NCI-H1436 (cell line): ENCODE measurements at places on chromosomes 16 and 17.

DNA sequence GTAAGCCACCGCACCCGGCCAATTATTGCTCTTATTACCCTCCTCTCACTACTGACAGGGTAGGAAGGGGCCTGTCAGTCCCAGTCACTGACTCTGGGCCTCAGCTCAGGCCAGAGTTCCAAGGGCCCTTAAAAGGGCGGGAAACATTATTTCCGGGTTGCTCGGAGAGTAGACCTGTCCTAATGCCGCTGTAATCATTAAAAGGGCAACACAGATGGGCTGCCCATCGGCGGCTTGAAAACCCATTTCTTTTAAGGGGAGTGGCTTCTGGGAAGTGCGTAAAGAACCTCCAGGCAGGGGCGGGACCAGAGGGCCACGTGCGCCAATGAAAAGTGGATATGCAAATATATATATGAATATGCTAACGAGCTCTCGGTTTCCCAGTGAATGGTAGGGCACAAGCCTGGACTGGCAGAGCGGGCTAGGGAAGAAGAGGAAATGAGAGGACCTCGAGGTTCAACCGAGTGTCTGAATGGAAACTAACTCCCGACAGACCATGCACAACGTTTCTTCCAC is 26.6 kb downstream of the PIPOX start:
- DNase-seq, result no peak

- DNase-seq, result no peak
Observed at GRCh38 chr16:17360693-17361122, 110.1 kb downstream of the XYLT1 start.

GRCh38 chr17:35701491-35701890 is 29.9 kb upstream of the RASL10B start:
- DNase-seq, result no peak

DNA sequence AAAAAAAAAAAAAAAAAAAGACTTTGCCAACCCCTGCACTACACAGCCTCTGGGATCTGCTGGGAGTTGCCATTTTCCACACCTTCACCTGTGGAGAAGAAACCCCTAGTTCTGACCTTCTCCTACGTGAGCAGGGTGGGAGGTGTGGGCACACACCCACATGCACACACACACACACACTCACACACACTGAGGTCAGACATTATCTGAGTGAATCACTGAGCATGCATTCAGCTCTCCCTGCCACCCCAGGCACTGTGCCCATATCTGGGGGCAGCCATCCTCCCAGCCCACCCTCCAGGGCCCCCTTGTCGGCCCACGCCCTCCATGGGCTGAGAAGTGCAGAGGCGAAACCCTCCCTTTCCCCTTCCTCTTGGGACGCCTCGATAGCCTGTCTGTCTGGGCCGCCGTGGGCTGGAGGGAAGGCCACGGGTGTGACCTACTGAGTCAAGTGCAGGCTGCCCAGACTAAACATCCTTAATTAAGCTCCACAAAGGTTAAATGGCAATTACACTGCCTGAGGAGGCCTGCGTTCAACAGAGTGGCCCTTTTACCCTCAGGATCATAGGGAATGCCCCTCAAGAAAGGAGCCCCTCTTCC is 143.8 kb downstream of the C16orf95 start:
- DNase-seq, result no peak

DNA sequence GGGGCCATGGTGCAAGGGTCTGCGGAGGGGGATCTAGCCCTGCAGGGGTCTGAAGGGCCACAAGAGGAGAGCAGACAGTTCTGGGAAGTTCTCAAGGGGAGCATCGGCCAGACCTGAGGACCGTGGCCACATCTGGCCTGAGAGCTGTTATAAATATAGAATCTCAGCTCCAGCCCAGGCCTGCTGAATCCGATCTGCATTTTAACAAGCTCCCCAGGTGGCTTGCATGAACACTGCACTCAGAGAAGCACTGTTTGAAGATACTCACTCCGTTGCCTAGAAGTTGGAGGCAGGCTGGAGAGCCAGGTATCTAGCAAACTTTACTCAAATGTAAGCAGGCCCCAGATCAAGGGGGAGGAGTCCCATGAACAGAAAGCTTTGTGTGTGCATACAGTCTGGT is 61.3 kb downstream of the NKD1 start:
- DNase-seq, result no peak

GRCh38 chr17:20008242-20009051 is 712 bp upstream of the SPECC1 start:
- peak; percentile 24 for DNase-seq

DNA sequence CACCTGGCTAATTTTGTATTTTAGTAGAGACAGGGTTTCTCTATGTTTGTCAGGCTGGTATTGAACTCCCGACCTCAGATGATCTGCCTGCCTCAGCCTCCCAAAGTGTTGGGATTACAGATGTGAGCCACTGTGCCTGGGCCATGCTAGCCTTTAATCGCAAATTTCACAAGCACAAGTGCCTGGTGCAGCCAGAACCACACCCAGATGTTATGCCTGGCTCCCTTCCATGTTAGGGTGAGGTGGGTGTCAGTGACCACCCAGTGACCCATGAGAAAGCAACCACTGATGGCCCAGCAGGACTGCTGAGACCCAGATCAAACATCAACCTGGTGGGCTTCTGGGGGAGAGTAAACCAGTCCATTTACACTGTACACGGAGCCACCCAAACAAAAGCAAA is 241.9 kb downstream of the CDH11 start:
- DNase-seq, result no peak

DNA sequence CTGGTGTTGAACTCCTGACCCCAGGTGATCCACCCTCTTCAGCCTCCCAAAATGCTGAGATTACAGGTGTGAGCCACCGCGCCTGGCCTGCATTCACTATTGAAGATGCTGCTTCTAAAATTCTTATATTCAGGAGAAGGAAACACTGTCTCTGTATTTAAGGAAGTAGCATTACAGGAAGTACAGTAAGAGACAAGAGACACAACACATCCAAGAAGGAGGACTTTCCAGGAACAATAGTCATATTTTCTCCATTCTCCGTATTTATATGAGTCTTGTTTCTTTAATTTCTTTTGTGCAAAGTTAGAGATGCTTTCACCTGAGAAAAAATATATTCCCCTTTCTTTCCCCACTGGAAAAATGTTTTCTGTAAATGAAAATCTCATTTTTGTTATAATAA is 18.3 kb upstream of the ABCA3 start:
- no peak for DNase-seq

- DNase-seq, result no peak
Observed at GRCh38 chr16:83215406-83216001, 588.7 kb downstream of the CDH13 start.

DNA sequence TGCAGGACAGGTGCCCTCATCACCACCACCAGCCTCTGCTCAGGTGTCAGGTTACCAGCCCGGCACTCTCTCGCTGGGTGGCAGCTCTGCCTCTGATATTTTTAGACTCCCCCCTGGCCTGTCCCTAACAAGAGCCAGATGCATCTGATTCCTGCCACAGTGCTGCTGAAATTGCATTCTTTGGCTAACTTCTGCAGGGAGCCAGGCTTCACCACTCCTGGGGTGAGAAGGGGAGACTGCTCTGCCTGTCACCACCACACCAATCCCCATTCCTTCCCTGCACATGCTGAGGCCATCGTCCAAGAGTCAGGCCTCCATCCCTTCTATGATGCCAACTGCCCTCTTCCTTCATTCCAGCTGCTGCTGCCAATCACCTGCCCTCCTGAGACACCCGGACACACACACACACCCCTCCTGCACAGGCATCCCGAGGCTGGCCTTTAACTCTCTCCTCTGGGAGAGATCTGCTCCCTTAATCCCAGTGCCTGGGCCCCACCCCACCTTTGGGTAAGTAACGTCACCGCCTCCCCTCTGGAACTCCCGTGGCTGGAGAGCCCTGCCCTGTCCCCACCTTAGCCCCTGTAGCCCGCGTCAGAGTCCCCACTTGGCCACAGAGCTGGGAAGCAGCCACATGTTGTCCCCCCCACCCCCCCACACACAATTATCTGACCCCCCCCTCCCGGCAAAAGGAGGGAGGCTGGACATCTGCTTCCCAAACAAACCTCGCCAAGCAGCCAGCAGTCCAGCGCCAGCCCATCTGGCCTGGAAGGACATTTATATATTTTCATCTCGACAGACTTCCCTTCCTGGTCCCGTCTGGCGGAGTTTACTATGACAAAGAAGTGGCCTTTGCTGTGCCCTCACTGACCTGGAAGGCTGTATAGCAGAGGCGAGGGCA is 2.8 kb downstream of the EMP2 start:
- no peak for DNase-seq

- no peak for DNase-seq
Observed at GRCh38 chr16:24191876-24192402, 64.2 kb upstream of the CACNG3 start.

DNA sequence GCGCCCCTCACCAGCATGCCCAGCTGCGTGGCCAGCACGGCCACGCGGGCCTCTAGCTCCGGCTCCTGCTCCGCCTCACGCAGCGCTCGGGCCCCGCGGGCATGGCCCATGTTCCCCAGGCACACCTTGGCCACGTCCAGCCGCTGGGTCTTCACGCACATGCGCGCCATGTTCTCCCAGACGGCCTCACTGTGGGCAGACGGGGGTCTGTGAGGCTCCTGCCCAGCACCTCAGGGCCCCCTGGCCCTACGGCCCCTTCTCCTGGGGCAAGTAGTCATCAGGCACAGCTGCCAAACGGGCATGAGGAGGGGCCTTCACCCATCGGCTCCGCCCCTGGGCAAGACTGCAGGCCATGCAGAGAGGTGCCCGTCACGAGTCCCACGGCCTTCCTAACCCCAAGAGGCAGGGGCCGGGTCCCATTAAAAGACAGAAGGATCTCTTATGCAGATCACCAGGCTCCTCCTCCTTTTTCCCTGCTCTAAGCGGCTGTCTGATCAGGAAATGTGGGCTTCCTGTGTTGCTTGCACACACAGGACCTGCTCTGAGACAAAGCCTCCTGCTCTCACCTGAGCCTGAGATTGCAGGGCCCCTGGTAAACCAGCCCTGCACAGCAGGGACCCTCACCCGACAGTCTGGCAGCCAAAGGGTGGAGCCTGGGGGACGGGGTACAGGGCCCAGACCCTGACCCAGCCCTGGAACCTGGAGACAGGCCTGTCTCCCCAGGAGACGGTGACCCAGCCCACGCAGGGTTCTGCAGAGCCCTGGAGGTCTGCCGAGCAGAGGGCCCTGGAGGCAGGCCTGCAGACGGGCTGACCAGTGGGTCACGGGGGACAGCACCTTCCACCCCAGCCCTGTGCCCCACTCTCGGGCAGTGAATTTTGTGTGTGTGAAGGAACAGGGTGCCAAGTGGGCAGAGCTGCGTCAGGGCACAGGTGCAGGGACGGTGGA is 6.6 kb upstream of the TMEM204 start:
- no peak for DNase-seq

DNA sequence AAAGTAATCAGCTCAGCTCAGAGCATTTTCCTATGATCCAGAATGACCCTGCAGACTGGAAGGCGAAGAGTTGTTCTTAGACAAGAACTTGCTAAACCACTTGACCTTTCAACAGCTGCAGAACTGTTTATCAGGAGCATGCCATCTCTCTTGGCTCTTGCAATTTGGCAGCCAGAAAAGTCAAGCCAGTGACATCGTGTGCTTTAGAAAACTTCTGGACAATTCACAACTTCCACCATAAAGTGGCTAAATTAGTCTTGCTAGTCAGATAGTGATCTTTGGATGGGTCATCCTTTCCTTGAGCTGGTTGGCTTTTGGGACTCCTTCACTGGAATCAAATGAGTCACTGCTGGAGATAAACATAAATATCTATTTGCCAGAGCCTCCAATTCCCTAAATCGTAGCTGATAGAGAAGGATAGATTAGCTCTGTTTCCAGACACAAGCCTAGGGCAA is 146.5 kb downstream of the MAP2K6 start:
- no peak for DNase-seq

GRCh38 chr17:17275971-17276370 is 5.1 kb downstream of the COPS3 start:
- no peak for DNase-seq

DNA sequence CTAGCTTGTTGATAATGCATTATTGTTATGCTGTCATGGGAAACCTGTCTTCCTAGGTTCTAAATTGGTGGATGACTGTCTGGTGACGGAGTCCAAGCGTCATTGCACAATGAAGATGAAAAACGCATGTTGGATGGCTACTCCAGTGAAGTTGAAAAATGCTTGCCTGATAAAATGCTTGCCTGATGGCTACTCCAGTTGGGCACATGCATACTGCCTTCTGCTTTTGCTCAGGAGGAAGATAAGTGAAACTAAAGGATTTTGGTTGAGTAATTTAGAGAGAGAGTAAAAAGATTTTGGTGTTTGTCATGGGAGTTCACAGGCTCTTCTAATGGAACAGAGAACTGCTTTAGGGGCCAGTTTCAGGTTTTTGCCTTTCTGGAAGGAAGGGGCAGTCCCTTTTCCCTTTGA is 118.6 kb downstream of the PRKCA start:
- DNase-seq, result no peak

- DNase-seq, result no peak
Observed at GRCh38 chr16:55039511-55039910, 108.8 kb downstream of the IRX5 start.

DNA sequence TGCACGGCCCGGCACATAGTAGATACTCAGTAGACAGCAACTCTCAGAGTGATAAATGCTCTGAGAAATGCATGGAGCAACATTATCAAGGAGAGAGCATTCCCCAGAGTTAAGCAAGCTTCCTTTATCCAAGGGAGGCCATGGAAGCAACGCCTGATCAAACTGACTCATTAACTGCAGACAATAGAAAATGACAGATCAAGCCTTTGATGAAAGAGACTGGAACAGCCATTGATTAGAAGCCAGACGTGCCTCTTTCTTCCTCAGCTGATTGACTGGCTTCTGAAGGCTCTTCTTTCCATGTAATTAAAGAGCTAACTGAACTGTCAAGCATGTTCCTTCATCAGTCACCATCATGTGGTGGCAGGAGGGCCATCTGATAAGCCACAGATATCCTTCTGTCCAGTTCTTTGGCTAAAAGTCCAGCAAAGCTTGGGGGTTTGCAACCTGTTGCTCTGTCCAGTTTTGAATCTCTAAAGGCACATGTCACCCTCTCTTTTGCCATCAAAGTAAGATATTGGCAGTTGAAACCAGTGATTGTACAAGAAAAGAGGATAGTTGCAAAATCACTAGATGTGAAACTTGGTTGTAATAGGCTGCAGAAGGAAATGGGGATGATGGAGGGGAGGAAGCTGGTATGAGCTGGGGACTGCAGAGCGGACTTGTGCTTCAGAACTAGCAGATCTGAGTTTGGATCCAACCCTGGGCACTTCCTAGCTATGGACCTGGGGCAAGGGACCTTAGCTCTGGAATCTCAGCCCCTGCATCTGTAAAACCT is 188.0 kb downstream of the HAPSTR1 start:
- no peak for DNase-seq

GRCh38 chr17:17913695-17914332 is 58.4 kb downstream of the TOM1L2 start:
- peak; percentile 74 for DNase-seq

DNA sequence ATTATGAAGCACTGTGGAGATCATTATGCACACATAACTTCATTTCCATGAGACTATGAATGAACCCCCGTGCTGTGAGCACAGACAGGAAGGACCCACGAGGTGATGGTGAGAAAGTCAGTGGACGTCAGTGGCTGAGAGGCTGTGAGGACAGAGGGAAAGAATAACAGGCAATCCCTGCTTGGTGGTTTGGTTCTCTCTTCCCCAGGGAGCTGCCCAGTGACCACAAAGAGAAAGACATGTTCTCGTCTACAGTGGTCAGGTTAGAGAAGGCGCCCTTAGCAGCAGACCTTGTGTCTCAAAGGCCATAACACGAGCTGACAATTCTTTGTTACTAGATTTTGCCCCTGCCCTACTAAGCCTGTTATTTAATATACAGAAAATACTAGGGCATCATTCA is 609.2 kb downstream of the TOX3 start:
- no peak for DNase-seq

GRCh38 chr16:70407811-70408274 is 31.1 kb downstream of the ST3GAL2 start:
- no peak for DNase-seq
